ENCODE measurements at places on chromosomes 1 and 21.

- no peak for DNase-seq
These were observed 152.7 kb downstream of the URB2 start for GRCh38 chr1:229778794-229779193.

DNA sequence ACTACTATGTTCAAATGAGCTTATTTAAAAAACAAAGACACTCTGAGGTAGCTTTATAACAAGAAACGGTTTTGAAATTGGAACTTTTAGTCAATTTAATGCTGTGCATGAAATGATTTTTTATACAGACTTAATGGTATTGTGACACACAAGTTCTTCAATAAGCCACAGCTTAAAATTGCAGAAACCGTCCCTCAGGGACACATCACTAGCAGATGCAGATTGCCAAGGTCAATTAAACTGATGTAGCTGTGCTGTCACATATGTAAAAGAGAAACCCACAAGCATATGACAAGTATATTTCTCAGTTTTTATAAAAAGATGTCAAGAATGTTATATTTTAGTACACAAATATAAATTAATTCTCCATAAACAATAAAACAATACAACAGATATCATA lies 366.9 kb downstream of the DPYD start:
- DNase-seq = no peak

- DNase-seq = no peak
These were observed 195.4 kb upstream of the RUNX1 start for GRCh38 chr21:35244514-35244913.

GRCh38 chr21:25298512-25299491 lies 308.5 kb downstream of the MRPL39 start:
- DNase-seq = no peak

- no peak for DNase-seq
These were observed 233.1 kb downstream of the PAPPA2 start for GRCh38 chr1:176696109-176696508.

- no peak for DNase-seq
These were observed 40.8 kb upstream of the TP53BP2 start for GRCh38 chr1:223886516-223886921.

DNA sequence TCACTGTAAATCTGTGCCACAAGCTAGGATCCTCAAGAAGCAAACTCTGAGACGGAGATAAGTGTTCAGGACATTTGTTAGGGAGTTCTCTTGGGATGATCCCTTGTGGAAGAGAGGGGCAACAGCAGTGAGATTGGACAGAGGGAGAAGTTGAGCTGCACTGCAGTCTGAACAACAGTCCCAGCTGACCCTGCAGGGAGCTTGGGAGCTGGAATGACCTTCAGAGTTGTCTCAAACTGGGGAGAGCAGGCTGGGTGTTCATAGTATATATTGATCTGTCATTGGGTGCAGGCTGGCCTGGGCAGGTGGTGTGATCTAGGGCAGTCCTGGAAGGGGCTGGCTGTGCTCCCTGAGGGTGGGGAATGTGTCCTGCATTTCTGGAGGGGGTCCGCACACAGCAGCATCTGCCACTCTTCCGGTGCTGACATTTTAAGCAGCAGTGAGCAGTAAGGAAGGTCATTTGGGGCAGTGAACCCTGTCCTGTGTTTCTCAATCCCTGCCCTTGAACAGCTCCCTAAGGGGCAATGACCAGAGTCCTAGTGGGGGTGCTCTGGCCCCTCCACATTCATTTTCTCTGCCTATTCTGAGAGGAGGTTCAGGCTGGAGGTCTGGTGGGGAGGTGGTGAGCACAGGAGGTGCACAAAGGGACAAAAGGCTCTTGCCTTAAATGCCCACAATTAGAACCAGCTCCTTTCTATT lies 90.2 kb upstream of the PPM1J start:
- no peak for DNase-seq

- DNase-seq = no peak
These were observed 13.2 kb downstream of the HMGB4 start for GRCh38 chr1:33876970-33877650.

DNA sequence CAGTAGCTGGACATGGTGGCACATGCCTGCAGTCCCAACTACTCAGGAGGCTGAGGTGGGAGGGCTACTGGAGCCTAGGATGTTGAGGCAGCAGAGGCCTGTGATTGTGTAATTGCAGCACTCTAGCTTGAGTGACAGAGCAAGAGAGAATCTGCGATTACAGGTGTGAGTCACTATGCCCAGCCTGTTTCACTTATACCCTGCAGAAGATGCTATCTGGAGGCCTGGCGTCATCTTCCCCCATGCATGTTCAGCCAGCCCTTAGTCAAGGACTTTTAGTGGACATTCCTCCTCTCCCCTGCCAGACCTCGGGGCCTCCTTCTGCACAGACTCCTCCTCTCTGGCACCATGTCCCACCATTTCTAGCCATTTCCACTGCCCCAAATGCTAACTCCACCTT lies 36.3 kb upstream of the RCC2 start:
- DNase-seq = no peak

Data from activated naive CD4-positive, alpha-beta T cell treated with anti-CD3 and anti-CD28 coated beads, Interleukin-2, amount 10 ng/mL, durations not matched to agents 7 days and 5 days (primary cell).